ENCODE measurements at places on chromosomes 16 and 17. TPM values are rescaled to one million over a fixed set of nuclear protein-coding genes. Genes with fewer than 3 reads are reported as not detected.

- no peak for DNase-seq
These were observed 11.7 kb downstream of the GJD3 start for GRCh38 chr17:40352779-40353394.

DNA sequence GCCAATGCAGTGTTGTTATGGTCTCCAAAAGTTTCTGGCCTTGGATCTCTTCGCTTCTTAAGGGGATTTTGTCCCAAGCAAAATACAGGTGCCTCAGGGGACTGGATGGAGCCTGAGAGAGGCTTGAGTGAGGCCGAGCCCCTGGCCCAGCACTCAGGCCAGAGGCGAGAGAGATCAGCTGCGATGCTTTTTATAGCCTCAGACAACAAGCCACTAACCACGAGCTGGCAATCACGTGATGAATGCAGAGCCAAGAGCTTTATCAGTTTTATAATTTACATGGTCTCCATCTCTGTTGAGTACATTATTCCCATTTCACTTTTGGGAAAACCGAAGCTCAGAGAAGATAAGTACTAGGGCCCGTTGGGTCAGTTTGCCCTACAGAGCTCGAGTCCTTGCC, 360.0 kb upstream of the CDH5 start:
- no peak for DNase-seq

DNA sequence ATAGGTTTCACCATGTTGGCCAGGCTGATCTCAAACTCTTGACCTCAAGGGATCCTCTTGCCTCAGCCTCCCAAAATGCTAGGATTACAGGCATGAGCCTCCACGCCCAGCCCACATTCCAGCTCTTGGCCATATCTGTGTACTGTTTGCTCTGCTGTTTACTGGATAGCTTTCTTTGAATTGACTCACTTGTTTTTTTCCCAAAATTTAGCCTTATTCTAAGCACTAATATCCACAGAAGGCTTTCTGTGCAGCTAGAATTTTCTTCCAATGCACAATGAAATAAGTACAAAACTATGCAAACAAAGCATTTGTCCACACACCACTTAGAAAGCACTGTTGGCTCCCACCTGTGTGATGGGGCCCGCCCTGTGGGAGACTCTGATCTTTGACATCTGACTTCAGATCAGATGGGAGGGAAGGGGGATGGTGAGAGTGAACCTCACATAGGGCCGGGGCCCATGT, 72.2 kb downstream of the CLEC16A start:
- DNase-seq: peak; percentile 21

DNA sequence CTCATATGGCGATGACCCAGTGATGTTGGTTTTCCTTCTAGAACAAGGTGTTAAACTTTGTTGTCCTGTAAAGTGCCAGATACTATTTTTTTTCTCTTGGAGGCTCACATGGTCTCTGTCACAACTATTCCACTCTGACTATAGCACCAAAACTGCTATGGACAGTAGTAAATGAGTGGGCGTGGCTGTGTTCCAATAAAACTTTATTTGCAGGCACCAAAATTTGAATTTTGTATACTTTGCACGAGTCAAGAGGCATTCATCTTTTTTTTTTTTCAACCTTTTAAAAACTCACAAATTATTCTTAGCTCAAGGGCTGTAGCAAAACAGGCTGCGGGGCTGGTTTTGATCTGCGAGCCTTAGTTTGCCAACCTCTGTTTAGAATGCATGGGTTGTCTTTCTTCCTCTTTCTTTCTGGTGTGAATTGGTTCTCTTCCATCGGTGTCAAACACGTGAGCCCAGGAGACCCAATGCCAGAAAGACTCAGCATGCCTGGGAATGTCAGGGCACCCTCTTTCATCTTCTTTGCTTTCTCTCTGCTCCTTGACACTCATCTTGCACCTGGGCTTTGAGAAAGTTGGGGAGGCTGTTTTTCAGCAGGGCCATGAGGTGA, 2.1 kb downstream of the SYT17 start:
- no peak for DNase-seq

DNA sequence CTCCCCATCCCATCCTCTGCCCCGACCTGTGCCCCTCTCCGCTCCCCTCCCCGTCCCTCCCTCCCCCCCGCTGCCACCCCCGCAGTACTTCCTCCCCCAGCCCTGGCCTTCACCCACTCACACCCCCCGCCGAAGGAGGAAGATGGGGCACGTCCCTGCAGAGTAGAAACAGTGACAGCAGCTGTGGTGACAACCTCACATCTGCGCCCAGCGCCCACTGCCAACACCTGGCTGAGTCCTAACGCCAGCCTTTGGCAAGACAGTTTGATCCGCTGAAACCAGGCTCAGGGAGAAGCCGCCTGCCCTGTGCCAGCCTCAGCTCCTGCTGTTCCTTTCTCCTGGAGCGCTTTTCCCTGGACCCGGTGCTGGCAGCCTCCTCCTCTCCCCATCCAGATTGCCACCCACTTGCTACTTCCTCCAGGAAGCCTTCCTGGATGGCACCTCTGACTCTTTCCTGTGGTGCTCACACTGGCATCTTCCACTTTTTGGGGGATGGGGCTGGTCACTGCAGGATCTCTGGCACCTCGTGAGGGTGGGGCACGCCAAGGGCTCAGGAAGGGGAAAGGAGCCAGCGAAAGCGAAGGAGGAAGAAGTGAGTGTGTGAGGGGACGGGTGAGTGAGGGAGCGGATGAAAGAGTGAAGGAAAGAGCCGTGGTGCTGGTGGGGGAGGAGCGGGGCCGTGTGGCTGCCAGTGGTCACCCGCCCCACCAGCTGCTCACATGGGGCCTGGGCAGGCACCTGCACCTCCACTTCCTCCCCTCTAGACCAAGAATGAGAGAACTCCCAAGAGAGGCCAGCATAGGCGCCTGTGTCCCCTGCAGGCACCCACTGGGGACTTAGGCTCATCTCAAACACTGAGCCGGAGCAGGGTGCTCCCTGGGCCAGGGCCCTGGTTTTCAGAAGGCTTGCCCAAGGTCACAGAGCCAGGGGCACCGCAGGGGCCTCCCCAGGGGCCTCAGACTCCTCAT, 27.0 kb downstream of the ZFPM1 start:
- DNase-seq: no peak

- DNase-seq: peak; percentile 91
These were observed 85.4 kb upstream of the CLEC18A start for GRCh38 chr16:69865701-69866100.

The ANKFN1 gene
- not detected for total RNA-seq

The BRIP1 gene
- 20.9 TPM for total RNA-seq

The KCNJ2 gene
- total RNA-seq: 1.4 TPM

The MYH8 gene
- total RNA-seq: not detected

Measured in fibroblast of the aortic adventitia (primary cell).